ENCODE measurements at places on chromosomes 6 and 20. TPM values are rescaled to one million over a fixed set of nuclear protein-coding genes. Genes with fewer than 3 reads are reported as not detected.

DNA sequence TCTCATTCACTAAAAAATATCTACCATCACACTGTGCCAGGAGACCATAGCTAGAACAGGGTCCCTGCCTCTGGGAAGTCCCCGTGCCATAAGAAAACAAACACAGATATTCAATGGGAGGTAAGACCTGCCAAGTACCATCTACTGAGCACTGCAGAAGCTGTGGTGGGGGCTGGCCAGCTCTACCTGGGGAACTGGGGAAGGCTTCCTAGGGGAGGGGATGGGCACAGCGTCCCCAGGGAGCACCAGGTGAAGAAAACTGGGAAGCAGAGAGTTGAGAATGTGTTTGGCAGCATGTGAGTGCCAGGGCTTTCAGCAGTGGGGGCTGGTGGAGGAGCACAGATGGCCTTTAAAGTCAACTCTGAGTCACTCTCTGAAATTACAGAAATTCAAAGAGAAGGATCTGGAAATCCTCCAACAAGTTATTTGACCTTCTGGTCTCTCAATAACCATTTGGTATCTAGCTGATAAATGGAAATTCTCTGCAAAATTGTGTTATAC is 85.2 kb downstream of the SHLD1 start:
- H3K4me3 ChIP-seq = no peak overlapping the region
- no peak overlapping the region for H3K27ac ChIP-seq
- peak; percentile 47 for DNase-seq

DNA sequence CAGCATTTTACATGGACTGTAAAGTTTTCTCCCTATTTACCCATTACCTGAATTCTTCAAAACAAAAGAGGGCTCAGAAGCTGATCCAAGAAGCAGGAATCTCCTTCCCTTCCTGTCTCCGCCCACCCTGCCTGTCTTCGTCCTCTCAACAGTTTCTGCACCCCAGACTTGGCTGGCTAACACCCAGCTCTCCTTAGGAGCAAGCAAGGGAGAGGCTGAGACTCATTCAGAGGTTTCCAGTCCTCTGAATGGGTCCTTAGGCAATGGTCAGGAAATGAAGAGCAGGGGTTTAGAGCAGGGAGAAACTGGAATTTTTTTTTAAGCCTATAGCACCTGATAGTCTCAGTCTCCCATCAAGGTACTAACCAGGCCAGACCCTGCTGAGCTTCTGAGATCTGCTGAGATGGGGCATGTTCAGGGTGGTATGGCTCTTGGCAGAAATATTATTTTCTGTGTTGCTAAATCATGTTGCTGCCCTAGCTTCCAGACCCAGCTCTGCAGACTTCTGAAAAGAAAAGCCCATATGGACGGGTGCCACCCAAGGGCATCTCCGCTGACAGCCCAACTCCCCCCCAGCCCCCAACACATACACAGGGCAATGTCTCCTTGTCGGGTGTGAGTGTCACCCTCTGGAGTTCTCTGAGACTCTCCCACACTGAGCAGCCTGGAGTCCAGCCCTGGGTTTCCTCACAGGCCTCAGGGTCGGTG is 74.6 kb upstream of the CD93 start:
- DNase-seq = no peak
- H3K4me3 ChIP-seq = no peak overlapping the region
- no peaks in the 10 kb centered on the region for H3K36me3 ChIP-seq
- H3K27me3 ChIP-seq = no peaks in the 10 kb centered on the region
- no peak overlapping the region for H3K27ac ChIP-seq
- H3K4me1 ChIP-seq = peaks cover 6% of the 10 kb centered on the region

DNA sequence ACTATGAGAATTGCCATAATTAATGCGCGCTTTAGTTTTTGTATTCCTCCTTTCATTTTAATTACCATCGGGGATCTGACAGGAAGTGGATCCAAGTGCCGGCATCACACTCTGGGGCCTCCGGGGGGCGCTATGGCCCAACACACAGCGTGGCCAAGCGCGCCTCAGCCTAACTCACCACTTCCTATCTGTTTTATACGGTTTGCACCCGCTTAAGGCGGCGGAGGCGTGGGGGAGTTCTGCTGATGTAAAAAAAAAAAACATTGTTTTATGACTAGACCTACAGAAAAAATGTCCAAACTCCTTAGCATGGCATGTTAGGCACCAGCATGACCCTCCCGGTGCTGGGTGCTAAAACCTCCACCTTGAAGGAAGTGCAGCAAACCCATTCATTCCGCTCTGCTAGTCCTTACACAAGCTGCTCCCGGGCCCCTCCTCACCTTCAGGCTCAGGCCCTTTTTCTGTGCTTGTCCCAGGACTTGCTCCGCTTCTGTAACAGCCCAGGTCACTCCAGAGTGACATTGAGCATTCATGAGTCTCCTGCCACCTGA is 4.5 kb upstream of the EBF4 start:
- no peak overlapping the region for H3K4me3 ChIP-seq
- no peaks in the 10 kb centered on the region for H3K36me3 ChIP-seq
- H3K27ac ChIP-seq = no peak overlapping the region
- no peaks in the 10 kb centered on the region for H3K27me3 ChIP-seq

- no peak overlapping the region for H3K4me3 ChIP-seq
- no peak for DNase-seq
- H3K27ac ChIP-seq = no peak overlapping the region
- no peaks in the 10 kb centered on the region for H3K36me3 ChIP-seq
Observed at GRCh38 chr6:53301801-53302537, 46.8 kb downstream of the ELOVL5 start.

DNA sequence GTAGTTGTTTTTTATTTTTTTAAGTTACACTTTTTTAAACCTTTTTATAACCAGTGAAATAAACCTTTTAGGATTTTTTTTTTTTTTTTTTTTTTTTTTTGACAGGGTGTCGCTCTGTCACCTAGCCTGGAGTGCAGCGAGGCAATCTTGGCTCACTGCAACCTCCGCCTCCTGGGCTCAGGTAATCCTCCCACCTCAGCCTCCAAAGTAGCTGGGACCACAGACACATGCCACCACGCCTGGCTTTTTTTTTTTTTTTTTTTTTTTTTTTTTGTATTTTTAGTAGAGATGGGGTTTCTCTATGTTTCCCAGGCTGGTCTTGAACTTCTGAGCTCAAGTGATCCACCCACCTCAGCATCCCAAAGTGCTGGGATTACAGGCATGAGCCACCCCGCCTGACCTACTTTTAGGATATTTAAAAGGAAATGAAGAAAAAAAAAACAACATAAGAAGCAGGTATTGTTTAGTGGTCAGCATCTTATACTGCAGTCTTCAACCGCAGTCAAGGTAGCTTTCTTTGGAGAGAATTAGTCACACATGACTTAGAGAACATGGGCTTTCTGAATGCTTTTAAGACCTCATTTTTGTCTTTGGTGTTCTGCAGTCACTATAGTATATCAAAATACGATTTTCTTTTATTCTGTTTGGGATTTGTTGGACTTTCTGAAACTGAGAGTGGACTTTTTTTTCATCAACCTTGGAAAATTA is 1.6 kb downstream of the POLR1H start:
- H3K27me3 ChIP-seq = no peaks in the 10 kb centered on the region
- peaks cover 5% of the 10 kb centered on the region for H3K4me1 ChIP-seq
- H3K4me3 ChIP-seq = no peak overlapping the region
- no peaks in the 10 kb centered on the region for H3K36me3 ChIP-seq

GGTLC1 gene
- polyA plus RNA-seq = not detected

- H3K27ac ChIP-seq = no peak overlapping the region
- no peaks in the 10 kb centered on the region for H3K4me1 ChIP-seq
- no peak overlapping the region for H3K4me3 ChIP-seq
- DNase-seq = no peak
- H3K36me3 ChIP-seq = no peaks in the 10 kb centered on the region
Observed at GRCh38 chr6:19472850-19473249, 364.3 kb upstream of the ID4 start.

LHFPL5 gene
- polyA plus RNA-seq = not detected

NKX2-4 gene
- not detected for polyA plus RNA-seq

DNA sequence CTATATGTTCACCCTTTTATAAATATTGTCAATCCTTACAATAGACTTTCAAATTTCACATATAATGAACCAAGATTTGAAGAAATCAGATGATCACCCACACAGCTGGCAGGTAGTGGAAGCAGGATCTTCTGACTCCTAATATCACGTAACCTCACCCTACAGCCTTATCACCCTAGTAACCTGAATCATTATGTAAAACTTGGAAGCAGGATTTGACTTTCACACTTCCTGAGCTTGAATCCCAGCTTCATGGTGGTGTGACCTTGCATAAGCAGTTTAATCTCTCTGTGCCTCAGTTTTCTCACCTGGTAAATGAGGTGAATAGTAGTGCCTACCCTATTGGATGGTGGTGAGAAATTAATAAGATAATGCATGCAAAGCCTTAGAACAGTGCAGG is 16.4 kb downstream of the SPTLC3 start:
- H3K27ac ChIP-seq = no peak overlapping the region
- H3K4me1 ChIP-seq = no peaks in the 10 kb centered on the region
- no peaks in the 10 kb centered on the region for H3K36me3 ChIP-seq
- H3K27me3 ChIP-seq = no peaks in the 10 kb centered on the region
- no peak overlapping the region for H3K4me3 ChIP-seq

- peaks cover 2% of the 10 kb centered on the region for H3K4me1 ChIP-seq
- no peak overlapping the region for H3K4me3 ChIP-seq
- no peak overlapping the region for H3K27ac ChIP-seq
- no peaks in the 10 kb centered on the region for H3K27me3 ChIP-seq
- H3K36me3 ChIP-seq = no peaks in the 10 kb centered on the region
- DNase-seq = no peak
Observed at GRCh38 chr20:34921436-34921835, 34.2 kb downstream of the GSS start.

- H3K27ac ChIP-seq = no peak overlapping the region
- DNase-seq = no peak
- H3K27me3 ChIP-seq = no peaks in the 10 kb centered on the region
- peak overlapping the region; percentile 94 for H3K4me3 ChIP-seq
- H3K36me3 ChIP-seq = no peaks in the 10 kb centered on the region
- peaks cover 8% of the 10 kb centered on the region for H3K4me1 ChIP-seq
Observed at GRCh38 chr6:125957845-125958244, 1.3 kb downstream of the HINT3 start.

GRCh38 chr6:170147832-170148708 is 142.8 kb downstream of the DLL1 start:
- H3K27me3 ChIP-seq = no peaks in the 10 kb centered on the region
- no peak overlapping the region for H3K4me3 ChIP-seq
- no peak for DNase-seq
- H3K36me3 ChIP-seq = no peaks in the 10 kb centered on the region

GRCh38 chr20:37574199-37574890 is 46.7 kb upstream of the BLCAP start:
- no peak overlapping the region for H3K27ac ChIP-seq
- DNase-seq = no peak
- H3K27me3 ChIP-seq = no peaks in the 10 kb centered on the region
- H3K4me1 ChIP-seq = no peaks in the 10 kb centered on the region

DNA sequence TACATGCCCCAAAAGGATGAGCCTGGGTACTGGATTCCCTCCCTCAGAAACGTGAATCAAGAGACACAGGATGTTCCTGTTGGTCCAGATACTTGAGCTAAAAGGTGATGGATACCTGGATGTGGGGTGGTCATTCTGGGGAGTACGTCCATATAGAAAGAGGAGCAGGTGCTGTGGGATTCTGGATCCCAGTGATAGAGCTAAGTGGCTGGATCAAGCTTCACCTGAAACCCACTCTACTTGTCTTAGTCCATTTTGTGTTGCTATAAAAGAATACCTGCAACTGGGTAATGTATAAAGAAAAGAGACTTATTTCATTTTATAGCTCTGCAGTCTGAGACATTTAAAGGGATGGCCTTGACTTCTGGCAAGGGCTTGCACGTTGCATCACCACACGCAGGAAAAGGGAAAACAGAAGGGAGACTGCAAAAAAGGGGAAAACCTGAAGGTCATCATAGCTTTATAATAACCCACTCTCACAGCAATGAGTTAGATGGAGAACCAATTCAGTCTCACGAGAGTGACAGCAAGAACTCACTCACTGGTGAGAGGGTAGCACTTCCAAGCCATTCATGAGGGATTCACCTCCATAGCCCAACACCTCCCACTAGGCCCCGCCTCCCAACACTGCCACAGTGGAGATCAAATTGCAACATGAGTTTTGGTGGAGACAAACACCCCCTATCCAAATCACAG is 31.2 kb downstream of the RIPOR3 start:
- no peaks in the 10 kb centered on the region for H3K27me3 ChIP-seq
- H3K4me3 ChIP-seq = no peak overlapping the region
- no peaks in the 10 kb centered on the region for H3K36me3 ChIP-seq
- peaks cover 25% of the 10 kb centered on the region for H3K4me1 ChIP-seq

- no peak overlapping the region for H3K27ac ChIP-seq
- no peaks in the 10 kb centered on the region for H3K4me1 ChIP-seq
- no peaks in the 10 kb centered on the region for H3K36me3 ChIP-seq
- no peaks in the 10 kb centered on the region for H3K27me3 ChIP-seq
Observed at GRCh38 chr20:33277471-33278441, 5.3 kb upstream of the BPIFB1 start.
